Right kidney (tissue), 9 donors: ENCODE measurements at places on chromosomes 16 and 17.

GRCh38 chr17:71409712-71410111, 711.1 kb upstream of the SOX9 start:
- DNase-seq: no peak

DNA sequence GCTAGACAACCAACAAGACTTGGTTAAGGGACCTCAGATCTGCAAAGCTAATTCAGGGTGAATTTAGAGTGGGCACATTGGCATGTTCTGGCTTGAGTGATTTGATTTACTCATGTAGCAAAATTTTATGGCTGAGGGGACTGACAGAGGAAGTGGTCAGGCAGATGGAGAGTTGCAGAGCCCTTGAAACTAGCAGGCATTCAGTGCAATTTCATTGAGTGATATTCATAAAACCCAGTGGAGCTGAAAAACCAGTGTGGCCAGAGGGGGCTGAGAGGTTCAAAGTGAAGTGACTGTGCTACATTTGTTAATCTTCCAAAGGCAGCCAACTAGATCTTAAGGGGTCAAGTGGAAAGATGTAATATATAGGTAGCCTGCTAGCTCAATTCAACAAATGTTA, 2.2 kb upstream of the TMEM94 start:
- no peak for DNase-seq

- DNase-seq: no peak
Observed at GRCh38 chr17:28169621-28170349, 127.3 kb downstream of the NLK start.

- no peak for DNase-seq
Observed at GRCh38 chr17:28230011-28230410, 89.0 kb upstream of the TMEM97 start.

DNA sequence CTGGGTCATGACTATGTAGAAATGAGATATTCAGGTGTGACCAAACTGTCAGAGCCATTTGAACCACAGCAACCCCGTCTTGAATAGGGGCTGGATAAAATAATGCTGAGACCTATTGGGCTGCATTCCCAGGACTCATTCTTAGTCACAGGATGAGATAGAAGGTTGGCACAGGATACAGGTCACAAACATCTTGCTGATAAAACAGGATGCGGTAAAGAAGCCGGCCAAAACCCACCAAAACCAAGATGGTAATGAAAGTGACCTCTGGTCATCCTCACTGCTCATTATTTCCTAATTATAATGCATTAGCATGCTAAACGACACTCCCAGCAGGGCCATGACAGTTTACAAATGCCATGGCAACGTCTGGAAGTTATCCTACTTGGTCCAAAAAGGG, 545.5 kb downstream of the TMEM114 start:
- no peak for DNase-seq

GRCh38 chr16:57876210-57876609, 73.9 kb upstream of the KIFC3 start:
- DNase-seq: no peak

GRCh38 chr16:76428858-76429257, 151.7 kb downstream of the CNTNAP4 start:
- no peak for DNase-seq

DNA sequence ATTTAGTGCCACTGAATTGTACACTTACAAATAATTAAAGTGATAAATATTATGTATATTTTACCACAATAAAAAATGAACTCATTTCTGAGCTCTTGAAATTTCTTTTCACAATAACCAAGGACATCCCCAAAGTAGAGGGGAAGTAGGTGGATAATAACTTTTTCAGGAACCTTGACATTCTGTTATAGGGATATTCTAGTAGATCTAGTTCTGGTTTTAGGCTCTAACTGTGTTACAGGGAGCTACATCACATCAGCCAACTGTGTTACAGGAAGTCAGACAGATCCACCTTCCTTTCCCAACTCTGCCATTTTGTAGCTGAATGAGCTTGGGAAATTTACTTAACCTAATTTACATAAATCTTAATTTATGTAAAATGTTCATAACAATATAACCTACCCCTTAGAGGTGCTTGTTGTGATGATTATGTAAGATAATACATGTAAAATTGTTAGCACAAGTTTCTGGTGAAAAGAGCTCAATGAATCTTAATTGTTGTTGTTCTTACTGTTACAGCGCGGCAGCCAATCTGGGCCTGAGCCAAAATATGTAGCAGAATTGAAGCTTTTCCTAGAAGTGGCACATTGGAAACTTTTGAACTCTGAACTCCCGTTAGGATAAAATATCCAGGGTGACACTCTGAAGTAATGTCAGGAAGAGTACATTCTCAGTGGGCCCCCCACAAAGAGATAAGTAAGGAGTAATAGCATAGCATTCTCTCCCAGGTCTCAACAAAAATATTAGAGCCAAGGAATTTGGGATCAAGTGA, 169.8 kb downstream of the AATF start:
- no peak for DNase-seq

DNA sequence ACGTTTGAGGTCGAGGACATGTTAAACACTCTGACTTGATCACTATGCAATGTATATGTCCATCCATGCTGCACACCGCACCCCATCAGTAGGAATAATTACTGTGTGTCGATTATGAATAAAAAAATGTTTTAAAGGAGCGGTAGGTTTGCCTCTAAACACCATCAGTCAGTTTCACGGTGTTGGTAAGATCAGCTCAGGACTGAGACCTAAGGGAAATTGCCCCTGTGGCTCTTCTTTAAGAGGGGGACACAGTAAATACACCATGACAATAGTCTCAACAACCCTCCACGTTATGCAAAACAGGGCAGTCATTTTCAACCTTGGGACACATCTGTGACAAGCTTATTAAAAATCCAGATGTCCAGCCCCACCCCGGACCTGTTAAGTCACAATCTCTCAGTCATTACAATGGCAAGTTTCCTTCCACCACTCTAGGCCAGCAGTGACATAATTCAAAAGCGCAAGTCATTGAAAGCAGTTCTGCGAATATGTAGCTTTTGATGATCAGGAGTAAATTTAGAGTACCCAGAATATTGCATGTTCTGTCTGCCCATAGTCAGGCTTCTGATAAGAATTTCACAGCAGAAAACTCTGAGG, 1.2 kb downstream of the ATMIN start:
- DNase-seq: no peak

DNA sequence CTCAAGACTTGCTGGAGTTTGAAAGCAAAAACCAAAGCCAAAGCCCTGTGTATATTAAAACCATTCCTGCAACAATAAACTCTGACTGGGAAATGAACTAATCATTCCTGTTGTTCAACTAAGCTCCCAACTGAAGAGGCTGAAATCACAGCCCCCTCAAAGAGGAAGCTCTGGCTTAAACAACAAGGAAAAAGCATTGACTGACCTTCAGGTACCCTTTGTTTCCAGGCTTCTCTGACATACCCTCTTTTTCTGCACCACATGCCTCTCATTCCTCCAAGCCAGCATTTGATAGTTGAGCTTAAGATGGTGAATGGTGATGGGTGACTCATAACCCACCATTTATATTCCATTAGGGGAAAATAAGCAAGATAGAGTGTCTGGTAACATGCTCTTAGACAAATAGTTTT, 470.9 kb upstream of the SOX9 start:
- DNase-seq: no peak
